ENCODE measurements at places on chromosomes 1 and 21.
A peak's percentile ranks its signal among the peaks of the same experiment; 100 is the strongest.

DNA sequence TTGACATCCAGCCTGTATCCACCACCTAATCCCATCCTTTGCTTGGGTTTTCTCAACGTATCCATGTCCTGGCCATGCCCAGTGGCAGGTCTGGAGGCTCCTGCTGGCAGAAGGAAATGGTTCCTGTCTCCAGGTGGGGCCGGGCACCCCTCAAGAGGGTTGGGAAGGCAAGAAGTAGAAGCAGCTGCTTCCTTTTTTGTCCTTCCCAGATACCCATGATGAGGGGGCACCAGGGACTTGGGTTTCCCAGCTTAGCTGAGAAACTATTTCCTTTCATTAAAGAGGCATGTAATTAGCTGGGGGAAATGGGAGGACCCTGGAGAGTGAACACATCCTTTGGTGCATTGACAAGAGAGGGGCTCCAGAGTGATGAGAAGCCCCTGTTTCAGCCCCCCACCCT is 21.1 kb upstream of the SLC45A3 start:
- no peak for DNase-seq

GRCh38 chr1:180997843-180998504 is 24.7 kb downstream of the STX6 start:
- DNase-seq = no peak

GRCh38 chr1:93056214-93056613 is 22.9 kb upstream of the MTF2 start:
- no peak for DNase-seq

DNA sequence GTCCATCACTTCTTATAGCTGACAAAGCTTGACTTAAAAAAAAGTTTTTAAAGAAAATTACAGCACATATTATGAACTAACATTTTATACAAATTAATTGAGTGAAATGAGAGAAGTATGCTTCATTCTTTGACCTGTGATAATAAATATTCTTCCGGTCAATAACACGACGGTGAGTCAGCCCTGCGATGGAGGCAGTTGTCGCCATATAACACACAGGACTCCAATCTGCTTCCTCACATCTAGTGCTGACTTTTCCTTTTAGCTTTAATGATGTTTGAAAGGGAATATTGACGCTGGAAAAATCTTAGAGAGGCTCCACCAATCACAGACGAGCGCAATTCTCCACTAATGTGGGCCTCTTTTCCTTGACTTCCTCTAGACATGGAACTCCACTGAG is 166.9 kb upstream of the C1orf21 start:
- DNase-seq = no peak

GRCh38 chr1:107230121-107230520 is 89.3 kb downstream of the NTNG1 start:
- no peak for DNase-seq

GRCh38 chr1:23098463-23099170 is 70.0 kb downstream of the LUZP1 start:
- DNase-seq = peak; percentile 25

- no peak for DNase-seq
These were observed 2.0 kb downstream of the KCNJ15 start for GRCh38 chr21:38258521-38259485.

- DNase-seq = no peak
These were observed 17.4 kb upstream of the PLEKHA6 start for GRCh38 chr1:204376919-204377799.

DNA sequence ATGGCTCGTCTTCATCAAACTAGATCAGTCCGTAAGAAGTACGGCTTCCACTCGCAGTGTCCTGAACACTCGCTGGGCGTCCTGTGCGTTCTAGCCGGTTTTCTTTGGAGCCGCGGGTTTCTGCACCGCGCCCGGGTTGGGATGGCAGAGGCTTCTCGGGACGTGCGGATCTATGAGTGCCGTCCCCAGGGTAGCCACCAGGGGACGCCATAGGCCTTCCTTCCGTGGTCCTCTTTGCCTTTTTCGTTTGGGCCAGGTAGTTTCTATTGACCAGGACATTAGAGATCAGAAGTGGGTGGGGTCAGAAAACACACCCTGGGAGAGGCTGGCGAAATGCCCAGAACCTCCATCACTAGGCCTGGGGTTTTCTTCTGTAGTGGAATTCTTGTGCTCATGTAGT is 273.8 kb downstream of the FAM72C start:
- DNase-seq = no peak

- no peak for DNase-seq
These were observed 11.0 kb upstream of the SERBP1 start for GRCh38 chr1:67441183-67441582.

DNA sequence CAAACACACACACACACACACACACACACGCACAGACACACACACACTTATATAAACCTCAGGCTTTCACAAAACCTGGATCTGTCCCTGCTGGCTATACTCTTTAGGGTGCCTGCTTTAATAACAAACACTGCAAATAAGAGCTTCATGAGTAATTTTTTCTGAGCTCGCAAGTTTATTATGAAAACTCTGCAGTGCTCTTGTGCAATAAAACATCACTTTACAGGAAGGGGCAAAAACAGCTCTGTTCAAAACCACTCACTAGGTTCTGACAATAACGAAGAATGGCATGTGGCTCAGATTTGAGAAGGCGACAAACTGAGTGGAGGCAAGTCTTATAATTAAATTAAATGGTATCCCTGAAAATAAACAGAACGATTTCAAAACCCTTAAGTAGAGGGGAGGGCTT is 42.6 kb upstream of the CTPS1 start:
- no peak for DNase-seq

DNA sequence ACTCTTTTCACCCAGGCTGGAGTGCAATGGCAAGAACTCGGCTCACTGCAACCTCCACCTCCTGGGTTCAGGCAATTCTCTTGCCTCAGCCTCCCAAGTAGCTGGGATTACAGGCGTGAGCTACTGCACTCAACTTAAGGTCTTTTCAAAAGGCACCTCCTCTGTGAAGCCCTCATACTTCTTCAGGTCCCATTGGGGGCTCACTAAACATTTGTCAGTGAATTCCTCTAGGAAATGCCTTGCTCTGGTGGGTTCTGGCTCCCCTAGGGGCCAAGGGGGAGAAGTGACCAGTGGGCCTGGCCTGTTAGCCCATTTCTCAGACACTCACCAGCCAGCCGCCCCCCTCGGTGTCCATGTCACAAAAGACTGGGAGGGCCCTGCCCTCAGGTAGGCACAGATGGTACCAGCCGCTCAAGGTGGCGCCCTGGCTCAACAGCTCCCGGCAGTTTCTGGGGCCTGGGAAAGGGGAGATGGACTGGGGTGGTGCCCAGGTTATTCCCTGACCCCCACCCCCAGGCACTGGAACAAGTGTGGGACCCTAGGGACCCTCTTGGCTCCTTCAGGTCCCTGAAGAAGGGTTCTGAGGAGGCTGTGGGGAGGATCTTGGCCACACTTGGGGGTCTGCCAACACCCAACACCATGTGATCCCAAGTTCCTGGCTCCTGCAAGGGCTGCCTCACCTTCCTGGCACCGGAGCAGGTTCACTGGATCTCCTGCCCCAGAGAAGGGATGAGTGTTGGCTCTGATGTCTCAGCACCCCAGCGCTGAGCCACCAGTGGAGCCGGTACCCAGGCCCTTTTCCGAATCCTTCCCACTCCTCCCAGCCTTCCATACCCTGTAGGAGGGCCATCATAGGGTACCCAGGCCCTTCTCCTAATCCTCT is 1.6 kb downstream of the FCN3 start:
- no peak for DNase-seq

DNA sequence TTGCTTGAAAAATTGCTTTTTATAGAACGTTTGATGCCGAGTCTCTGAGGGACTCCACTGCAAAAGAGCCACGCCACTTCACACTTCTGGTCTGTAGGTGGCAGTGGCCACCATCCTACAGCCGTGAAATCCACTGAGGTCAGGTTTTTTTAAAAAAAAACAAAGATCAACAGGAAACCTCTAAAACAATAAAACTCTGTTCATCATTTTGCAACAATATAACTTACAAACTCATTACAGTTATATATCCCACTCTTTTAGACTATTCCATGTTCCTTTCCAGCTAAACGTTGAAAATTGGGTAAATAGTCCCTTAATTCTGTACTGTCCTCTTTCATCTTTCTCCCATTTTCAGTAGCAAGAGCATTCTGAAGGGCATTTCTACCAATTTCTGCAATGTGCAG is 64.6 kb upstream of the FMN2 start:
- DNase-seq = no peak

- no peak for DNase-seq
These were observed 72.1 kb upstream of the DISP3 start for GRCh38 chr1:11406845-11407244.

- DNase-seq = no peak
These were observed 8.1 kb upstream of the PRDM16 start for GRCh38 chr1:3060601-3061551.

DNA sequence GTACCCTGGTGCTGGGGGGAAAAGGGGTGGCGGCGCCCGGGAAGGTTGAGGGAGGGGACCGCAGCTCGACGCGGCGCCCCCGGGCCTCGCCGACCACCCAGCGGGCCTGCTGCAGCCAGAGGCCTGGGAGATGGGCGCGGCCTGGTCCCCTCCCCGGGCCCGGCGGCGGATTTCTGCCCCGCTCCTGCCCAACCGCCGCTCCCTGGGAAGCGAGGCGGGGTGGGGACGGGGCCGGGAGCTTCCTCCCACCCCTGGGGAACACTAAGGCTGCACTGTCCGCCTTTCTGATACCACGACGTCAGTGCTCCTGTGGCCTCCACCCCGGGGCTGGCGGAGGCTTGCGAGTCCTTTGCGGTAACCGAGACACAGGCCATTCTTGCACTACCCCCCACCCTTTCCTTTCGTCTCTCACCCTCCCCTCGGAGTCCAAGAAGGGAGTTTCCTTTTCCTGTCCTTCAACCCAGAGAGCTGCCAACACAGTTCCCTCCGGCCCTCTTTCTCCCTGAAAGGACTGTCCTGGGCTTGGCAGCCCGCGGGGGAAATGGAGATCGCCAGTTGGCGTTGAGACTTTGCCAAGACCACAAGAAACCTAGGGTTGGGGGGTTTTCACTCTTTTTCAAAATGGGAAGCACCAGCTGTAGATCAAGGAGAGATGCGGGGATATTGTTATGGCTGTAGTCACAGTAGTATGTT is 742 bp downstream of the SH3GLB1 start:
- DNase-seq = peak; percentile 18

- DNase-seq = no peak
These were observed 193.1 kb upstream of the EDN2 start for GRCh38 chr1:41677620-41678019.

DNA sequence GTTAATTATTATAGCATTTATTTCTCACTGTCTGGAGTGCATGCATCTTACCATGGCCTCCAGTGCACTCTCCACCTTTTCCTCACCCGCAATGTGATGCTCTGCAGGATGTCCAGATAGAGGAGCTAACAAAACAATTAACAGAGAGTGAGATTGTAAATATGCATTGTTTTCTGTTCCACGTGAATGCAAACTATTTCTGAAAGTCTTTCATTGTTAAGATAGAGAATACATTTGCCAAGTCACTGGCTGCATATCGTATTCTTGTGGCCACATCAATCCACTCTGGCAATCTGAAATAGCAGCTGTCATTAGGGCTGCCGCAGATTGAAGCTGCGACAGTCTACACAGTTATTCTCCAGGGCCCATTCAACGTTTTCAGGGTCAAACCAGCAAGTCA is 143.8 kb downstream of the DUSP10 start:
- DNase-seq = no peak

DNA sequence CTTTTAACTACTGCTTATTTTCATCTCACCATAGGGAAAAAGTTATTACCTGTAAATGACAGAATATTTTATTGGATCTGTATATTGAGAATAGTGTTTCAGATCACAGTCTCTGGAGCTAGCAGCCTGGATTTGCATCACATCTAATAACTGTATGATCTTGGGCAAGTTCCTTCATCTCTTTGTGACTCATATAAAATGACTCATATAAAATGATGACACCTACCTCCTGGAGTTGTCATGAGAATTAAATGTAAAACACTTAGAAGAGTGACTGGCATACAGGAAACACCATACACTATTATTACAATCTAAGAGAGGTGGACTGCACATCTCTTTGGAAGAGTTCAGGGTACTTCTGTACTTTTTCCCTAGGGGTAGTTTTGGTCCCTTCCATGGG is 421.3 kb downstream of the NEGR1 start:
- DNase-seq = no peak

GRCh38 chr1:229318056-229318455 is 24.8 kb downstream of the CCSAP start:
- no peak for DNase-seq

GRCh38 chr21:41932576-41933312 is 21.1 kb downstream of the C2CD2 start:
- DNase-seq = no peak

Measured in NCI-H187 (cell line).